ENCODE measurements at places on chromosomes 1 and 21.
A peak's percentile ranks its signal among the peaks of the same experiment; 100 is the strongest.

- no peak for DNase-seq
Observed at GRCh38 chr21:29943885-29944284, 4.1 kb upstream of the GRIK1 start.

DNA sequence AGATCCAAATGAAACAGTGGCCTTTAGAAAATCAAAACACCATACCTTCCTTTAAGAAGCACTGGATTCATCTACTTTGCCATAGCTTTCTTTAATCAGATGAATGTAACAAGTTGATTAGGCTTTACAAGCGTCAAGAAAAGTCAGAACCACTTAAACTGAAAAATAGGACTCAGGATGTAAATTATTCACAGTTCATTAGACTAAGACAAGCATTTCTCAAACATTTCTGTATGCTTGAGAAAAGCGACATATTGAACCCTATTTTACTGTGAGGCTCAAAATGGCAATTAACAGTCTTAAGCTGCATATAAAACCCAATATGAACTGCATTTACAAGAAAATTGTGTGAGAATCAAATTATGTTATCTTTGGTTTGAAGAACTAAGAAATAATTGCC is 256.7 kb upstream of the SNX7 start:
- DNase-seq, result no peak

DNA sequence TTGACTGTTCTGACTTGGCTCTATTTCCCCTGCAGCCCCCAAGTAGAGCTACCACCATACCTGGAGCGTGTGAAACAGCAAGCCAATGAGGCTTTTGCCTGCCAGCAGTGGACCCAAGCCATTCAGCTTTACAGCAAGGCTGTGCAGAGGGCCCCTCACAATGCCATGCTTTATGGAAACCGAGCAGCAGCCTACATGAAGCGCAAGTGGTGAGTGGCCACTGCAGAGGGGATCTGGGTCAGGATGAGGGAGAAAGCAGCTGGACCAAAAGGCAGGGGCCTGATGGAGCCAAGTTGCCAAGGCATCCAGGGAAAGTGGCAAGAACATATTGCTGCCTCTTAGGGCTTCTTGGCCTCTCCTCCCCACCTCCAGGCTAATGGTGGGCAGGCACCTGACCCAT is 24.1 kb upstream of the TMEM222 start:
- DNase-seq, result no peak

GRCh38 chr1:229015806-229016205 is 255.1 kb upstream of the RAB4A start:
- no peak for DNase-seq

- DNase-seq, result no peak
Observed at GRCh38 chr1:15948595-15949452, 27.1 kb downstream of the ZBTB17 start.

DNA sequence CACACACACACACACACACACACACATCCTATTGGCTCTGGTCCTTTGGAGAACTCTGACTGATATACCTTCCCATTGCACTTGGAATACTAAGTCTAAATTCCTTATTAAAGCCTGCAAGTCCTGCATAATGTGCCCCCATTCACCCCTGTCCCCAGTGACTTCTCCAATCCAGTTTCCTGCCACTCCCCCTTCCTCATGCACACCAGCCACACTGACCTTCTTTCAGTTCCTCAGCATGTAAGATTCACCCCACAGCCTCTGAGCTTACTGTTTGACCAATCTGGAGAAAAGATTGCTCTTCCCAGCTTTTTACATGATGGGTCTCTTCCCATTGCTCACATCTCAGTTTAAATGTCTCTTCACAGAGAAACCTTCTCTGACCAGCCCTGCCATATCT is 146.6 kb downstream of the TBX15 start:
- DNase-seq, result no peak

DNA sequence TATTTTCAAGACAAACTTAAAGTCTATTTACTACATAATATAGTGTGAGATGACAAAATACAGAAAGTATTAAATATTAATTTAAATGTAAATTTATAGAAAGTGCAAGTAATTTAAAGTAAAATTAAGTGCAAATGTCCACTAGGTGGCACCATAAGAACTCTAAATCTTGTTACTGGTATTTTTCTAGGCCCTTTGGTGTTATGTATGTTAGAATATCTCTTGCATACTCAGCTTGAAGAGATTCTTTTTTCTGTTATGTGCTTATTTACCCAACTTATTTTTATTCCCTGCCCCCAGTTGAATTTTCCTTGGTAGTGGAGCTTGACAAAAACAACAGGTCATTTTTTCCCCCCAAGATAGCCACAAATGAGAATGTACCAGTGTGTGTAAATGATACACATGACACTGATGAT is 71.5 kb downstream of the RPS6KC1 start:
- peak; percentile 45 for DNase-seq
